ENCODE measurements at places on chromosomes 11 and 22. TPM values are rescaled to one million over a fixed set of nuclear protein-coding genes. Genes with fewer than 3 reads are reported as not detected.
A peak's percentile ranks its signal among the peaks of the same experiment; 100 is the strongest.

The CHRM4 gene
- 0.31 TPM for total RNA-seq

The IL17REL gene
- not detected for total RNA-seq

- no peaks in the 10 kb centered on the region for H3K27me3 ChIP-seq
- H3K4me3 ChIP-seq: no peak overlapping the region
- no peaks in the 10 kb centered on the region for H3K36me3 ChIP-seq
- no peak for DNase-seq
These were observed 10.5 kb upstream of the NFAM1 start for GRCh38 chr22:42442748-42443147.

The TRIM29 gene
- total RNA-seq: not detected

The OR51B5 gene
- not detected for total RNA-seq

The RAG2 gene
- not detected for total RNA-seq

- H3K36me3 ChIP-seq: peaks cover 27% of the 10 kb centered on the region
- no peak overlapping the region for H3K4me3 ChIP-seq
- H3K27me3 ChIP-seq: no peaks in the 10 kb centered on the region
- no peak overlapping the region for H3K27ac ChIP-seq
- DNase-seq: no peak
- no peaks in the 10 kb centered on the region for H3K4me1 ChIP-seq
These were observed 56.2 kb downstream of the SBF1 start for GRCh38 chr22:50418624-50419023.

The SLC15A3 gene
- total RNA-seq: 4.2 TPM

DNA sequence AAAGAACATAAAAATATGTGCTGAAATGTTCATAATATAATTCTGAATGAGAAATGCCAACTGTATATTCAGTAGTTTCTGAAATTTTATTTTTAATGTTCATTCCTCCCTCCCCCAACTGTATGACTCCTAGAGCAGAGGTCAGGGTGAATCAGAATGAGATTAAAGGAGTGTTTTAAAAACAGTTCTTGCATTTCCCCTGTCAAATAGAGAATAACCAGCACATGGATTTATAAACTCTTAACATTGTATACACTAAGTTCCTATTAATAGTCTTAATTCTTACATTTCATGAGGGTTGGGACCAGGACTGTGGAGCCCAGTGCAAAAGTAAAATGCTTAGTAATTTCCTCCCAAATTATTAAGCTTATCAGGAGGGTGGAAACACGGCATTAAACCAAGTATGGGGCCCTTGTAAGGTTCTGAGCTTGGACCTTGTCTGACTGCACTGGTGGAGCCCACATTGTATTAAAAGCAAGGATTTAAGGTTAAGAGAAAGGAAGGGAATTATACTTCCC is 474.6 kb upstream of the RAG2 start:
- no peak overlapping the region for H3K27ac ChIP-seq
- no peak overlapping the region for H3K4me3 ChIP-seq
- no peaks in the 10 kb centered on the region for H3K4me1 ChIP-seq

The ARL14EP gene
- 36.5 TPM for total RNA-seq

- no peak overlapping the region for H3K27ac ChIP-seq
- no peak overlapping the region for H3K4me3 ChIP-seq
- DNase-seq: no peak
- H3K4me1 ChIP-seq: no peaks in the 10 kb centered on the region
These were observed 320.5 kb upstream of the ANO3 start for GRCh38 chr11:26011474-26011873.

DNA sequence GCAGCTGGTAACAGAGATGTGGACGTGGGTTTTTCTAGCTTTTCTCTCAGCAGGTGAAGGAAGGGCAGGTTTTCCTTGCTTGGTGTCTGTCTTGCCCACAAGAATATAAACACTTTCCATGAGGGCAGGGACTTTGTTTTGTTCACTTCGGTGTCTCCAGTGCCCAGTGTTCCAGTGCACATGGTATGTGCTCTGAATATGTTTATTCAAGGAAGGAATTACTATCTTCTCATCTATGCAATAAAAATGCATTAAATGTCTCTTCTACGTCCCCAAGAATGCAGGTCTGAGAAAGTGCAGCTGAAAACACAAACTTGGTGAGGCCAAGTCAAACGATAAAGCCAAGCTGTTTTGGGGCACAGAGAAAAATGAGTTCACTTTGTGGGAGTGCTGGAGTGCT is 56.3 kb upstream of the PLET1 start:
- H3K27me3 ChIP-seq: no peaks in the 10 kb centered on the region
- no peak overlapping the region for H3K27ac ChIP-seq
- H3K4me3 ChIP-seq: no peak overlapping the region
- peaks cover 8% of the 10 kb centered on the region for H3K4me1 ChIP-seq

DNA sequence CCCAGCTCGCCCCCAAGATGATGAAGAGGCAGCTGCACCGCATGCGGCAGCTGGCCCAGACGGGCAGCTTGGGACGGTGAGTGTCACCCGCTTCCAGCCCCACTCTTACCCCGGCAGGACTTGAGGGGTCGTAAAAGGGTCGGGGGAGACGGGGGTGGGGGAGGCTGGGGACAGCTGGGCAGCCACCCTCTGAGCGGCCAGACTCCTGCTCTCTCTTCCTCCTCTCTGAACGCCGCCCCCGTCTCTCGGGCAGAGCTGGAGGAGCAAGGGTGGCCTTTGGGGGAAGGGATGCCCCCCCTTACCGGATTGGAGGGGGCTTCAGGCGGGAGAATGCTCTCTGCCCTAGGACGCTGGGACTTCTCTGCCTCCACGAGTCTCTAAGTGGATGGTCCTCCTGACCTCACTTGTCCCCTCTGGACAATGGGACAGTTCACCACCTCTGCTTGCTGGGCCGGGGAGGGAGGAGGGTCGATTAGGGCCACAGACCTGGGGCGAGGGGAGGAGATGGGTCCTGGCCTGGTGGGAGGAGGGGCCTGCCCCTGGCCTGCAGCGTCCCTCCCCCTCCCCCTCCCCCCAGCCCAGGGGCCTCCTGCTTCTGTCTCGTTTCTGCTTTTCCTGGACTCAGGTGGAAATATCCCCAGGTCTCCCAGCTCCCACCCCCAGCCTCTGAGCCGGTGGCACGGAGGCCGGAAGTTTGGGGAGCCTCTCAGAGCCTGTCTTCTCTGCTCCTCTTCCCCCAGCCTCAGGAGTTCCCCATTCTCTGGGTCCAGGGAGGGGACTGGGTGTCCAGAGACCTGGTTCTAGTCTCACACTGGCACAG is 512 bp downstream of the SH3BP1 start:
- no peaks in the 10 kb centered on the region for H3K27me3 ChIP-seq
- H3K4me3 ChIP-seq: peak overlapping the region; percentile 98

DNA sequence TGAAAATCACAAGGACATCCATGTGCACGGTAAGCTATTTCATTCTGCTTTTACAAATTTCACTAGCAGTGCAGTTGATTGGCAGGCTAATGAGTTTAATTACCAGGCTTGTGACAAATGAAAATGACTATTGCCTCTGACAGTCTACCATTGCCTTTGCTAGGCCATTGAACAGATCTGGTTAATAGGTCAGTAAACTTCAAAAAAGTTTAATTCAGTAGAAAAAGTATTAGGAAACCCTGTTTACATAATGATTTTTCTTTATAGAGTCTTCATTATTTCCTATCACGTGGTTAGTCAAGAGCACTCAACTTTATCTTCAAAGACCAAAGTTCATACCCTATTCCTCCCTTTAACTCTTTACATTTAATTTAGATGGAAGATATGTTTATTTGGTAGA is 77.0 kb downstream of the PRMT3 start:
- no peaks in the 10 kb centered on the region for H3K27me3 ChIP-seq
- peaks cover 24% of the 10 kb centered on the region for H3K36me3 ChIP-seq
- DNase-seq: no peak
- no peaks in the 10 kb centered on the region for H3K4me1 ChIP-seq
- no peak overlapping the region for H3K4me3 ChIP-seq
- H3K27ac ChIP-seq: no peak overlapping the region

The BAIAP2L2 gene
- 0.55 TPM for total RNA-seq

- H3K27ac ChIP-seq: no peak overlapping the region
- H3K4me3 ChIP-seq: no peak overlapping the region
- no peaks in the 10 kb centered on the region for H3K36me3 ChIP-seq
- H3K4me1 ChIP-seq: no peaks in the 10 kb centered on the region
- no peak for DNase-seq
These were observed 112.3 kb downstream of the IGLL1 start for GRCh38 chr22:23467721-23468294.

- peaks cover 24% of the 10 kb centered on the region for H3K4me1 ChIP-seq
- H3K4me3 ChIP-seq: peak overlapping the region; percentile 84
- DNase-seq: no peak
- no peaks in the 10 kb centered on the region for H3K27me3 ChIP-seq
- H3K36me3 ChIP-seq: no peaks in the 10 kb centered on the region
These were observed 889 bp downstream of the NUDT8 start for GRCh38 chr11:67628710-67629385.

DNA sequence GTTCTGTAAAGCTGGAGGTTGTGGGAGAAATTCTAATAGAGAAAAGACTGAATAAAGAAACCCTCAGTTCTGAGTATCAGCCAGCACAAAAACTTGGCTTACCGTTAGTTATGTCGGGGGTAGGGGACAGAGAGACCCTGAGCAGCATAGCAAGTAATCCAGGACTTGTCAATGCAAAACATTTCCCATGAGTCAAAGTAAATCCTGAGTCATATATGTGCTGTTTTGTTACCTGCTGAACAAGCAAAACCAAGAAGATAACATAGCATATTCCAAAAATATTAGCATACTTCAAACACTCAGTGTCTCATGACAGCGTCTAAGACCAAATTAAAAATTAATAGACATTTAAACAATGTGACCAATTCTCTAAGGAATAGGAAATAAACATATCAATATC is 75.1 kb upstream of the LUZP2 start:
- H3K36me3 ChIP-seq: no peaks in the 10 kb centered on the region
- DNase-seq: no peak
- H3K27ac ChIP-seq: no peak overlapping the region
- no peak overlapping the region for H3K4me3 ChIP-seq

DNA sequence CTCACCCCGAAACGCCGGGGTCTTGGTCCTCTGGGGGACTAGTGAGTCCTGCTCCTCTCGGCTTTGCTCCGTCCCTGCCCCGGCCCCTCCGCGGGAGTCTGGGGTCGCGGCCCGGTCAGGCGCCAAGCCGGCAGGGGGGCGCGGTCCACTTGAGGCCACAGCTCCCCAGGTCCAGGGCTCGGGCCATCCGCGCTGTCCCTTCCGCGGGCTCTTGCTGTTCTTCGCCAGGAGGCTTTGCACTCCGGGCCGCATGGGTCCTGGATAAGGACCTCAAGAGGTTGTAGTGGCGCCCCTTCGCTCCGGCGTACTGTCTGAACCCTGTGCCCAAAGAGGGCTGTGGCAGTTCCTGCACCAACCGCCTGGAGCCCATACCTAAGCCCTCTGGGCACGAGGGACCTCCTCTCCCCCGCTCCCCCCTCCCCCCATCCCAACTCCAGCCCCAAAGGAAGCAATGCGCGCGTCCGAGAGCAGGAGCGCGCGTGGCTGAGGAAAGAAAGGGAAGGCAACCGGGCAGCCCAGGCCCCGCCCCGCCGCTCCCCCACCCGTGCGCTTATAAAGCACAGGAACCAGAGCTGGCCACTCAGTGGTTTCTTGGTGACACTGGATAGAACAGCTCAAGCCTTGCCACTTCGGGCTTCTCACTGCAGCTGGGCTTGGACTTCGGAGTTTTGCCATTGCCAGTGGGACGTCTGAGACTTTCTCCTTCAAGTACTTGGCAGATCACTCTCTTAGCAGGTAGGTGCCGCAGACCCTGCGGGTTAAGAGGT is at the start of gene ADM:
ADM (plus strand) TSS at position 579 of the 767 bp plus-strand sequence. CDS start 628 bp downstream, outside the sequence.
- H3K4me3 ChIP-seq: peak within 1 kb of the TSS; percentile 89
- H3K36me3 ChIP-seq: peaks cover 4% of the 10 kb centered on the region
- peaks cover 82% of the 10 kb centered on the region for H3K27me3 ChIP-seq

DNA sequence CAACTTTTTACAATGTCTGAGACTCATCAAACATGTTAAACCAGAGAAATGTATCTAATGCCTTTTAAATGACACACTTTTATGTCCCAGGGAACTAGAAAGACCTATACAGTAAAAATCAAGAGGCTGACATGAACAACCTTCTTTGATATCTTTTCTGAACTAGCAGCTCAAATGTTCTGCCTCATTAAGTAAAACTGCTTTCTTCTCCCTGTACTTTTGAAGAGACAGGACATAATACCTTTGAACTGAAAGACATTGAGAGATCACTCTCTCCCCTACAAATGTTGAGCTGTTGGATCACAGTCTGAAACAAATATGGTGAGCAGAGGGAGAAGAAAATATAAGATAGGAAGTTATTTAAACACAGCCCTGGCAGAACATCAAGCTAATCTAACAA is 123.0 kb downstream of the FAM181B start:
- DNase-seq: no peak
- no peaks in the 10 kb centered on the region for H3K36me3 ChIP-seq
- H3K27me3 ChIP-seq: no peaks in the 10 kb centered on the region
- no peak overlapping the region for H3K27ac ChIP-seq
- no peak overlapping the region for H3K4me3 ChIP-seq

DNA sequence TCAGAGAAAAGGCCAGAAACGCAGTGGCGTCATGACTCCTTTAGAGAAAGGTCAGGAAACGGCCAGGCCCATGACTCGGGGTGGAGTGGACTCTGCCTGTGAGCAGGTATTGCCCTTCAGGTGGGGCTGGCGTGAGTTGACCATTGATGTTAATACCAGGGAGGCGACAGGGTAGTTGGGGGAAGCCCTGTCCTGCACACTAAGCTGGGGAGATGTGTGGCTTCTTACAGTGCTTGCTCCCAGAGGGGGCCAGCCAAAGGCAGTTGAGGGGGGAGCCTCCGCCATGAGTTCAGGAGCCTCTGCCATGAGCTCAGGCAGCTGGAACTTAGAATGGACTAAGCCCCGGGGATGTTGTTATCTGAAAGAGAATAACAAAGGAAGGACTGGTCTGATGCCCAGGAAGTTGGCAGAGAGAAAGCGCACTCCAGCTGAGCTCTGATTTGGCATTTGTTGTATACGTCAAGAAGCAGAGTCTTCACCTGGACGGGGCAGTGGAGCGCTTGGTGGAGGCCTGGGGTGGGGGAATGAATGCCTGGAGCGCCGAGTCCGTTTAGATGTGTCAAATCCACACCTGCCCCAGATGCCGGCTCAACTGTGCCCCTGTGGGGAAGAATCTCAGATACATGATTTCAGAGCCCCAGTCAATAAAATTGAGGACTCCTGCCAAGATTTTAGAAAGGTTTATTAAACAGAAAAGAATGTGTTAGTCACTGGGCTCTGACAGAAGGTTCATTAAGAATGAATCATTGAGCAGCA is 222.5 kb downstream of the TBC1D22A start:
- H3K4me1 ChIP-seq: no peaks in the 10 kb centered on the region
- no peak for DNase-seq
- no peak overlapping the region for H3K27ac ChIP-seq
- no peaks in the 10 kb centered on the region for H3K27me3 ChIP-seq
- no peaks in the 10 kb centered on the region for H3K36me3 ChIP-seq
- H3K4me3 ChIP-seq: no peak overlapping the region

The POU2AF2 gene
- not detected for total RNA-seq

The MYRF gene
- total RNA-seq: 1.1 TPM

GRCh38 chr22:42996646-42997365 is 18.1 kb downstream of the PACSIN2 start:
- H3K27me3 ChIP-seq: no peaks in the 10 kb centered on the region
- H3K4me3 ChIP-seq: no peak overlapping the region
- H3K4me1 ChIP-seq: peaks cover 52% of the 10 kb centered on the region
- no peak for DNase-seq
- no peak overlapping the region for H3K27ac ChIP-seq
